ENCODE measurements at places on chromosomes 3 and 15.

DNA sequence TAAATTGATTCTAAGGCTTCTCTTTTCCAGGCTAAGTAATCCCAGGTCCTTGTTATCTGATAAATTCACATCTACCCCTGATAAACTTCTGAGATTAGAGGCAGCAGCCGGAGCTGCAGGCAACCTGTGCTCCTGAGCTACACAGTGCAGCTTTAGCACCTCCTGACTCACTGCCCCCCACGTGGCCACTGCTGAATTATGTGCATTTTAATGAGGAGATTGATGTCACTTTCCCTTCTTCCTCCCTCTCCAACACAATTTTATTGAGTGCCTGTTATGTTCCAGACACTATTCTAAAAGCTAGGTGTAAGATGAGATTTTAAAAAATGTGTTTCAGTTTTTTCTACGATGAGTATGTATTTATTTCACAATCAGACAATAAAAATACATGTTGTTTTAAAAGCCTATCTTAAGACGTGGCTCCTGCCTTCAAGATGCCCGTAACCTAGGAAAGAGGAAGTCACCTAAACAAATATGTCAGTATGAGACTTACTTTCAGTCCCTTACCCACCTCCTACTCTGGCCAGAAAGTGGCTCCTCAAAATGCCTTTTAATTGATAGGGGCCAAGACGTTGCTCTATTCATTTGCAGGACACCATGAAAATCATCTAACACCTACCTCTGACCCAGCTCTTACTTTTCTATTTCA is 161.5 kb upstream of the PFN2 start:
- no peak overlapping the region for H3K27ac ChIP-seq
- no peak for DNase-seq
- H3K4me1 ChIP-seq: no peaks in the 10 kb centered on the region
- no peaks in the 10 kb centered on the region for H3K27me3 ChIP-seq
- H3K36me3 ChIP-seq: no peaks in the 10 kb centered on the region

DNA sequence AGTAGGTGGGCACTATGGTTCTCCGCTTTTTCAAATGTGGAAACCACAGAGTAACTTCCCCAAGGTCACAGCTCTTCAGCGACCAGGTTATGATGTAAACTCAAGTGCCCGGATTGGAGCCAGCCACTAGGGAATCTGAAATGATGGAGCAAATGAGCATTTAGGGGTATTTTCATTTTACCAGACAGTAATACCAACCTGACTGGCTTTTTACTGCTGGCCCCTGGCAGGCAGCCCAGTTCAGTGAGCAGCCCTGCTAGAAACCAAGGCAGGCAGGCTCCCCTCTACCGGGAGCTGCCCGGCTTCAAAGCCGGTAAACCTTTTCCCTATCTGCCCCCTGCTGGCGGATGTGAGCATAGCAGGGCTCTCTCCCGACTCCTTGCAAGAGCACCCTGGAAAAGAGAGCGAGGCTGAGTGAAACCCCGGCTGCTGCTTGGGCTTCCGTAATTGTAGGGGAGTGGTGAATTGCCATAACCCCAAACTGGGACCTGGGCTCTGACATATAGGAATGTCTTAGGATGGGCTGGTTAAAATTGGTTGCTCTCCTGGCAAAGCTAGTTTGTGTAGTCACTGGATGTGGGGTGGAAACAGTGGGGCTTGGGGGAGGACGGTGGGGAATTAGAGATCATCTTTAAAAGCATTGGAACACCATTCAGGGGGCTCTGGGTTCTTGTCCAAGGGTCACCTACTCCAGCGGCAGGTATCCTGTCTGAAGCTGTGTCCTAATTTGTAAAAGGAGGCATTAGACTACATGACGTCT is 98.0 kb upstream of the TNFAIP8L3 start:
- H3K4me1 ChIP-seq: peaks cover 7% of the 10 kb centered on the region
- peak overlapping the region; percentile 5 for H3K4me3 ChIP-seq
- DNase-seq: peak; percentile 69
- H3K36me3 ChIP-seq: no peaks in the 10 kb centered on the region
- H3K27me3 ChIP-seq: no peaks in the 10 kb centered on the region

DNA sequence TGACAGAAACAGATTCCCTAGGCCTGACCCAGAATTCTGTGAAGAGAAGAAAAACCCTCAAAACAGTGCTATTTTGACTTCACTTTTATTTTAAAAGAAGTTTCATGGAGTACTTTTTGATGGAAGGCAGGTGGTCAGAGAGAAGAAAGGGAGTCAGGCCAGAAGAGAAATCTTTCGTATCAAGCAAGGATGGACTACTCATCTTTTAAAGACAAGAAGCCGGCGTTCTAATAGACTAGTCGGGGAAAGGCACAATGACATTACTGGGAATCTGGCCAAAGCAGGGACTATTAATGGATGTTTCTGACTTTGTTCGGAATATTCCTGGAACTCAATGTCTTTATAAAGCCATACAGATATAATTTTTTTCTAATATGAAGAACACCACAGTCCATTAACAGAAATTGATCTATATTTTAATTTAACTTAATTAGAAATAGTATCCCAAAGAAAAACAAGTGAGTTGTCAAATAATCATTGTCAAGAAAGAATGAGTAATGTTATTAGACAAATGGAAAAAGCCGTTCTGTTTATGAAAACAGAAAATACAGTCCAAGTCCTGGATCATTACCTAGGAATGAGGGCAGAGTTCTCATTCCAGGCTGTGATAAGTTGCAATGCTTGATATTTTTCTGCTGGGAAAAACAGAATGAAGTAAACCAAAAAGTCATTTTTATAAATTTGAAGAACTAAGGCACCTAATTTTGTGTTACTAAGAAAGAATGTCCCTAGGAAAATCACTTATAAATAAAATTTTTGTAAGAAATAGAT is 23.7 kb upstream of the PCOLCE2 start:
- H3K4me3 ChIP-seq: no peak overlapping the region
- no peaks in the 10 kb centered on the region for H3K36me3 ChIP-seq
- DNase-seq: no peak
- H3K27me3 ChIP-seq: no peaks in the 10 kb centered on the region

DNA sequence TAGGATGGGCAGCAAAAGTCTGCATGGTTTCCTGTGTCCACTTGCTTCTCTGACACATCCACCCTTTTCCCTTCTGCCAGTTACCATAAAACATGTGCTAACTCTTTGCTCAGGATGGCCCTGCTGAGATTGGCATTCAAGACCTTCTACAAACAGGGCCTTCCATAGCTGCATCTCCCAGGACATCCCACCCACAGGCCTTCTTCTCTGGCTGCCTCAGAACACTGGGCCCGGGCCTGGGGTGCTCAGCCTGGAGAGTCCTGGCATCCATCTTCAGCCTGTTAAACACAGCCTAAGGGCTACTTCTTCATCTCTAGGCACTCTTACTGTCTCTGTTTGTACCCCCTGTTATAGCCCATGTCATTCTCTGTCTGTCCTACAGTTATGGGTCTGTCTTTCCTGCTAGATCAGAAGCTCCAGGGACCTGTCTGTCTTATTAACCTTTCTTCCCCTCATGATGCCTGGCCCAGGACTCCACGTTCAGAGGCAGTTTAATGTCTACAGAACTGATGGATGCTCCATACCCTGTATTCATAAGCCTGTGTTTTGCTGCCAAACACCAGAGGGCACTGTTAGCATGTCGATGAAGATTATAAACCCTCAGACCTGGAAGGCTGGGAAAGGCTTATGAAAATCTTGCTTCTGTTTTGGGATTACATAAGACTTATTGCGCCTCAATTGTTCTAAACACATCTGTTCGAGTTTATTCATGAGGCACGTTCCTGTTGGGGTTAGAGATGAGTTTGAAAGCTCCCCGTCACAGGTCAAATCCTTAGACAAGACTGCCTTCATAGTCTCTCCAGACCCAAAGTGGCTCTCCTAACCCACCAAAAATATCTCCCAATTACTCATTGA is 16.5 kb downstream of the SEMA3G start:
- H3K27me3 ChIP-seq: no peaks in the 10 kb centered on the region
- H3K27ac ChIP-seq: no peak overlapping the region
- DNase-seq: peak; percentile 56

GRCh38 chr15:66171841-66172240 is 81.7 kb downstream of the MEGF11 start:
- no peaks in the 10 kb centered on the region for H3K4me1 ChIP-seq
- no peak overlapping the region for H3K27ac ChIP-seq
- no peaks in the 10 kb centered on the region for H3K27me3 ChIP-seq
- H3K36me3 ChIP-seq: no peaks in the 10 kb centered on the region
- no peak for DNase-seq

GRCh38 chr3:100404250-100404548 is 2.9 kb downstream of the LNP1 start:
- H3K27me3 ChIP-seq: no peaks in the 10 kb centered on the region
- H3K4me1 ChIP-seq: no peaks in the 10 kb centered on the region
- no peak for DNase-seq
- no peak overlapping the region for H3K4me3 ChIP-seq
- no peaks in the 10 kb centered on the region for H3K36me3 ChIP-seq
- H3K27ac ChIP-seq: no peak overlapping the region

DNA sequence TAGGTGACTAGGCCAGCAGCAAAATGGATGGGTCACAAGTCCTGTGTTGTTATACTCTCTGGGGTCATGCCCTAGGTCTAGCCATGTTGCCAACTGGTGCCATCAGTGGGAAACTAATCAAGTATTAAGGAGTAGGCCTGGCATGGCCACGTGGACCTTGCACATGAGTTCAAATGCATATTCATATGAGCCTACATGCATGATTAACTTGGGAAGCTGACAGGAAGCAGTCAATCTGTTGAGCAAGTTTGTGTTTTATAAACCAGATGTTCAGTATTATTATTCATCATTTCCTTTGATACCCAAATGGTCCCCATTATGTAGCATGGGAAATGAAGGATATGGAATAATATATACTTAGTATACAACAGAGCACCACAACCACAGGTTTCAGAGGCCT is 95.0 kb downstream of the LRTM1 start:
- H3K27me3 ChIP-seq: no peaks in the 10 kb centered on the region
- DNase-seq: no peak
- H3K27ac ChIP-seq: no peak overlapping the region
- H3K4me3 ChIP-seq: no peak overlapping the region
- no peaks in the 10 kb centered on the region for H3K36me3 ChIP-seq

DNA sequence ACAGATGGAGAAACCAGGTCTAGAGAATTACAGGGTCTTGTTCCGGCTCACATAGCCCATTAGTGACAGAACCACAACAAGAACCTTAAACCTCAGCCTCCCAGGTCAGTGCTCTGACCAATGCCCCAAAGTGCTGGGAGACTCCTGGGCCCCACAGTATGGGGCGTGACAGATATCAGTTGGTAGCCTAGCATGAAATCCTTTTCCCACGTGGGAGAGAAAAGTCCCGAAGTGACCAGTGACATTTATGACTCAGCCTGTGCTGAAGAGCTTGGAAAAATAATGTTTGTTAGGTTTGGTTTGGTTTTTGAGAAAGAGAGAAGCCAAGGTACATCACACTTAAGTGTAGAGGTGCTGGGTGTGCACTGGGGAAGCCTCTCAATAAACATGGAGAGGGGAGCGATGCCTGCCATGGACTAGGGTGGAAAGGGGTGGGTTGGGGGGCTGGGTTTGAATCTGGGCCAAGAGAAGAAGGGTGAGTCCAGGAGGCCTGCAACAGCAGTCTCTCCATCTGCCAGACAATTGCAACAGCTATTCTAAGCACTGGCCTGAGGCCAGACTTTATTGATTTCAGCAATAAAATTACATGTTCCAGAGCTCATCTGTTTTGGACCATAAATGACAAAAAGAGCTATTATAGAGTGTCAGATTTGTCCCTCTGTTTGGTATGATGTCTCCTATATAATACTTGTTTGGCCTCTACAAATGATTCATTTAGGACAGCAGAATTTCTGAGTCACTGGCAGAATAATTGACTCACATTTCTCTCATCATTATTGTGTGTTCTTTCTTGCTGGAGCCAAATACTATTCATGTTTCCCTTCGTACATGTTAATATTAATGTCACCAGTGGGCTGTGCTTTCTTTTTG is 43.4 kb downstream of the C2CD4A start:
- H3K27me3 ChIP-seq: no peaks in the 10 kb centered on the region
- H3K36me3 ChIP-seq: no peaks in the 10 kb centered on the region
- peak overlapping the region; percentile 54 for H3K27ac ChIP-seq
- no peak overlapping the region for H3K4me3 ChIP-seq

- H3K36me3 ChIP-seq: no peaks in the 10 kb centered on the region
- H3K27me3 ChIP-seq: no peaks in the 10 kb centered on the region
- H3K27ac ChIP-seq: no peak overlapping the region
Measured at GRCh38 chr3:16770021-16770420, 114.7 kb upstream of the PLCL2 start.

GRCh38 chr3:194871143-194871863 is 185.6 kb downstream of the FAM43A start:
- H3K27ac ChIP-seq: peak overlapping the region; percentile 59
- peak; percentile 58 for DNase-seq
- H3K4me3 ChIP-seq: no peak overlapping the region
- peaks cover 15% of the 10 kb centered on the region for H3K4me1 ChIP-seq
- no peaks in the 10 kb centered on the region for H3K36me3 ChIP-seq

DNA sequence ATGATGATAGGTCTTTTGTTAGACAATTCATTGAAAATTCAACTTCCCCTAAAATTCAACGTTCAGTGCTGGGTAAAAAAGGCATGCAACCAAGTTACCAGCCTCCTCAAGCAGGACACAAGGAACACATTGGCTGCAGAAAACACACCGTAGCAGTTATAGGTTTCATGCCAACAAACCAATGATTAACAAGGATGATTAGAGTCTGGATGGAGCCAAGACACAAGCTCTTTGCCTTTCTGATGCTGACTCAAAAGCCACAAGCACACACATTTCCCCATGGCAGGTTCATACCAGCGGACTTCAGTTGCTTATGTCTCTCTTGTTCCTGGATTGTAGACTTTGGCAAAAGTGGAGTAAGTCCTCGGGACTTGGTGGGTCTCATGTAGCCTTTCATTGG is 105.8 kb downstream of the DHX30 start:
- H3K27ac ChIP-seq: no peak overlapping the region
- H3K27me3 ChIP-seq: no peaks in the 10 kb centered on the region
- DNase-seq: no peak
- H3K4me3 ChIP-seq: no peak overlapping the region
- H3K36me3 ChIP-seq: no peaks in the 10 kb centered on the region
- no peaks in the 10 kb centered on the region for H3K4me1 ChIP-seq

DNA sequence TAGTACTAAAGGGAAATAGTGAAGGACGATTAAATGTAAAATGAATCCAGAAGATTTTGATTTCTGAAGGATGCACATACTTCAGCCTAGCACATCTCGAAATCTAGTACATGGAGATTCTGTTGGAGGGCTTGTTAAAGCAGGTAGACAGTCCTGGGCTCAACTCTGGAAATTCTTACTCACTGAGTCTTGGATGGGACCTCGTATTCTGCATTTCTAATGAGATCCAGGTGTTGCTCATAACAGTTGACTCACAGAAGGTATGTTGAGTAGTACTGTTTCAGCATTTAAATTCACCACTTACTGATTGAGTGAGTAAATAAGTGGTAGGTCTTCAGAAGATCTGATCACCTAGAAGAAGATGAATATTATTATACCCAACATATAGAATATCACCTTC is 623.4 kb upstream of the SGO1 start:
- no peak overlapping the region for H3K27ac ChIP-seq
- H3K27me3 ChIP-seq: no peaks in the 10 kb centered on the region
- H3K36me3 ChIP-seq: no peaks in the 10 kb centered on the region
- no peak overlapping the region for H3K4me3 ChIP-seq
- H3K4me1 ChIP-seq: no peaks in the 10 kb centered on the region
- DNase-seq: no peak

Data from breast epithelium (tissue), 4 donors.